ENCODE measurements at places on chromosomes 3 and 15.

GRCh38 chr15:44045217-44045616 lies 149.9 kb downstream of the FRMD5 start:
- no peak for DNase-seq

DNA sequence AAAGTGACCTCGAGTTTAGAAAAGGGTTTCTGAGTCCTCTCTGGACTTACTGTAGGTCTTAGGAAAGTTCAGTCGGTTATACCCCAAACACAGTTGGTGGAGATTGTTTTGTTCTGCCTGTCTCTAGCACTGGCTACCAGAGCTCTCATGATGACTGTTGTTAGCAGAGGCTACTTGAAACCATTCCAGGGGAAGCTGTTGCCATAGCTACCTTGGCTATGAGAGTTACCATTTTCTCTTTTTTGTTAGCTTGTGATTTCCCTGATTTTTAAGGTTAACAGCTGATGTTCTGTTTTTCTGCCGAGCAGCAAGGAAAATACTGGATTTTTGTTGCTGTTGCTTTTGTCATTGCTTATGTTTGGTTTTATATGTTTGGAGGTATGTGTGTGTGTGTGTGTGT lies 26.7 kb downstream of the ABHD2 start:
- DNase-seq = no peak

- no peak for DNase-seq
Observed at GRCh38 chr15:68389936-68390817, 41.8 kb downstream of the ITGA11 start.

- no peak for DNase-seq
Observed at GRCh38 chr3:50256978-50257890, 11.7 kb upstream of the SEMA3B start.

GRCh38 chr3:24490151-24490550 lies 4.5 kb downstream of the THRB start:
- DNase-seq = no peak

DNA sequence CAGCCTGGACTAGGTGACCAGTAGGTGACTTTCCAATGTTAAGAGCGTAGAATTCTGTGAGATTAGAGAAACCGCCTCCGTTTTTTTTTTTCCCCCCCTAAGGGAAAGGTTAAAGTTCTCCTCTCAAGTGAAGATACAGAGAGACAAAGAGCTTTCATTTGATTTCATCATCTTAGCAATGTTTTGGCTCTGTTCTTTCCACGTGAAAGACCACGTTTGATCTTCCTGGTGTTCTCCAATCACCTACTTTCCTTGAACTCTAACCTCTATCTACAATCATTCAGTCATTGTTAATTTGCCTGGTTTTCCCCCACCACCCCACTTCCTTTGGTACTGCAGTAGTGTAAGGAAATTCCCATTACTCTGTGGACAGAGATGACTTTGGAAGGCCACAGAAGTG lies 36.9 kb upstream of the CLRN1 start:
- no peak for DNase-seq

- peak; percentile 54 for DNase-seq
Observed at GRCh38 chr15:69092159-69092558, 68.3 kb upstream of the GLCE start.

- no peak for DNase-seq
Observed at GRCh38 chr3:177567833-177568232, 370.6 kb upstream of the TBL1XR1 start.

- no peak for DNase-seq
Observed at GRCh38 chr15:91335702-91336101, 235.6 kb downstream of the SV2B start.

DNA sequence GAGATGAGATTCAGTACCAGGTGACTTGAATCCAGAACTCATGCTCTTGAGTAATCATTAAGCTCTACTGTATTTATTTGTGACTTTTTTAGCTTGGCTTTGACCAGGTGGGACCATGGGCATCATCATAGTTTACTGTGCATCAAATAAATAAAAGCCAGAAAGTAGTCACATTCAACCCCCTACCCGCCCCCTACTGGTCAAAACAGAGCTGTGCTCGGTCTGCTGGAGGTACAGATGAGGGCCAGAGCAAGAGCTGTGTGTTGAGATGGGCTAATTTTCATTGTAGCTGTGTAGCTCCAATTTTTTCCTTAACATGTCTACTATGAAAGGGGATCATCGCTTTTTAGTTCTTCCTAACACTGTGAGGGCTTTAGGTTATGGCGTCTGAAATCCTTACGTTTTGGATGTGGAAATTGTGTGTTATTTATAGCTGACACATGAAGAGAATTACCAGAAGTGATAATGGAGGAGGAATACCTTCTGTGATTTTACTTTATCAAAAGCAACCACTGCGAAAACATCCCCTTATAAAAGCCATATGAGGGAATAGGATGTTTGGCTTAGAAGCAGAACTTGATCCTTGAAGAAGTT lies 375.1 kb downstream of the PTPRG start:
- DNase-seq = no peak

GRCh38 chr3:48896936-48897335 lies 1.7 kb downstream of the SLC25A20 start:
- no peak for DNase-seq

DNA sequence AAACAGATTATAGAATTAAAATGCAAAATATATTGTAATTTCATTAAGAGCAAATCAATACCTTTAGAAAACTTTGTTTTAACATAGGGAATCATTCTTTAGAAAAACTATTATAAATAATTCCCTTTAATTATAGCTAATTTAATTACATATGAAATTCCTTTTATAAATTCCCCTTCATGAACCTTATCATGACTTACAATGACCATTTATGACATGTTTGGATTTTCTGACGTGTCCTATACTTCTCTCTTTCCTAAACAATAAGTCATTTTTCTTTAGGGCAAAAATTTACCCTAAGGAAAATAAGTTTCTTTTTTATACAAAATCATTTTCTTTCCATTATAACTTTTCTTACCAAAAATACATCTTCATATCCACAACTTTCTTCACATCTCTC lies 37.8 kb downstream of the PRR20G start:
- DNase-seq = no peak

DNA sequence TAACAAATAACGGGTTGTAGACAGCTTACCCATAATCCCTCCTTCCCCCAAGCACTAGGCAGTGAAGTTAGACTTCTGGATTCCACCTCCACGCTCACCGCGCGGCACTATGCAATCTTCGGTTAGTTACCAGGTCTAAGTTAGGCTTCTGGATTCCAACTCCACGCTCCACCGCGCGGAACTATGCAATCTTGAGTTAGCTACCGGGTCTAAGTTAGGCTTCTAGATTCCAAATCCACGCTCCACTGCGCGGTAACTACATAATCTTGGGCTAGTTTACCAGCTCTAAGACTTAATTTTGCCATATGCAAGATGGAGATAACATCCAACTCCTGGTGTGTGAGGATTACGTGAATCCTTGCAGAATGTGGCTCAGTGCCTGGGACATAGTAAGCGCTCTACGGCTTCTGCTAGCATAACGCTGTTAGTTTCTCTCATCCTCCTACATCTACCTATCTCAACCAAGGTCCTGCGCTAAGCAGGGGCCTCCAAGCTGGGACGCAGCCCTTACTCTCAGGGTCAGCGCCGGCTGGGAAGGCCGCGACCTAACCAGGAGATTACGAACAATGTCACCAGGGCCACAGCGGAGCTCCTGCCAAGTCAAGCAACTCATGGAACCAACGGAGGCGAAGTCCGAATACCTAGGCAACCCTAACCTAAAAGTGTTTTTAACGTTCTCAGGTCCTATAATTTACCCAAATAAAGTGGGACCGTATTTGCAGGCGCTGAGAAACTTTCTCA lies 497 bp upstream of the RPLP1 start:
- no peak for DNase-seq

- no peak for DNase-seq
Observed at GRCh38 chr15:63599401-63600000, 2.3 kb downstream of the FBXL22 start.

DNA sequence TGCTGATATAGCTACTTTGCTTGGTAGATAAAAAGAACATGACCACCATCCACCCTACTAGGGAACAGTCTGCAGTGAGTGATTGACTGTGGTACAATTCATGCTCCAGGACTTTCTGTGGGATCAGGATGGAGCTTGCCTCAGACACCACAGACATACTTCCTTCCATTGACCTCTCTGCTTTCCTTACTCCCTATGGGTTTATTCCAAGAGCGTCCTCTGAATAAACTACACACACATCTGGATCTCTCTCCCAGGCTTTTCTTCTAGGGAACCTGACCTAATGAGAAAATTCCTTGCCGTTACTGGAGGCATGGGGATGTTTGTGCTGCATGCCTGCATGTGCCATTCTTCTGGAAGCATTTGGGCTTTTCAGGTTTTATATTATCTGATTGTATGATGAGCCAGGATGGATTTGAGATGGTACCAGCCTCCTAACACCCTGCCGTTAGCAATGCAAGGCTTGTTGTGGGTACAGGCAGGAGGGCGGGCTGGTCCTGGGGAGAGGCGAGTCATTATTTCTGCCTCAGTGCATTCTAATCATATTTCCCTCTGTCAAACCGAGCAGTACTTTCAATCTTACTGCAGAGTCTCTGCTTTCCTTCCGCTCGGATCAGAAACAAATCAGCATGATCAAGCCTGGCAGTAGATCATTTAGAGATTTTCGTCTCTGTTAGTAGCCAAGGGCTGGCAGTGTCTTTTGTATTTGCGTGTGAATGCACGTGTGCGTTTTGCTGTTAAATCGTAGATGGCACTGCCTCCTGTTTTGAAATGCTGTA lies 279.2 kb downstream of the PDCD6IP start:
- no peak for DNase-seq

DNA sequence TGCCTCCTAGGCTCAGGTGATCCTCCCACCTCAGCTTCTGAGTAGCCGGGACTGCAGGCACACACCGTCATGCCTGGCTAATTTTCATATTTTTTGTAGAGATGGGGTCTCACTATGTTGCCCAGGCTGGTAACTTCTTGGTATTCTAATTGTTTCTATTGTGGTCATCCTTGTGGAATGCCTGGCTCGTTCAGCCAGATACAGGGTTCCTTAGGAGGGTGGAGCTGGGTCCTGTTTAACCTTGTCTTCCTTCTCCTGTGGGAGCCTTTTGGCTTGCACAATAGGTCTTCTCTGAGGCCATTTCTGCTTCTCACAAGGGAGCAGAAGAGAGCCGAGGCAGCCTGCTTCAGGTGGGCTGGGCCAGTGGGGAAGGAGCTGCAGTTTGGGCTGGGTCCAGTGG lies 15.7 kb downstream of the PLEKHO2 start:
- peak; percentile 72 for DNase-seq

GRCh38 chr3:136954251-136954650 lies 3.5 kb upstream of the IL20RB start:
- no peak for DNase-seq

- DNase-seq = no peak
Observed at GRCh38 chr15:85525755-85526154, 145.4 kb downstream of the AKAP13 start.

GRCh38 chr3:115611630-115612029 lies 11.7 kb upstream of the GAP43 start:
- DNase-seq = no peak

GRCh38 chr3:23246651-23247050 lies 43.5 kb downstream of the UBE2E2 start:
- DNase-seq = no peak

DNA sequence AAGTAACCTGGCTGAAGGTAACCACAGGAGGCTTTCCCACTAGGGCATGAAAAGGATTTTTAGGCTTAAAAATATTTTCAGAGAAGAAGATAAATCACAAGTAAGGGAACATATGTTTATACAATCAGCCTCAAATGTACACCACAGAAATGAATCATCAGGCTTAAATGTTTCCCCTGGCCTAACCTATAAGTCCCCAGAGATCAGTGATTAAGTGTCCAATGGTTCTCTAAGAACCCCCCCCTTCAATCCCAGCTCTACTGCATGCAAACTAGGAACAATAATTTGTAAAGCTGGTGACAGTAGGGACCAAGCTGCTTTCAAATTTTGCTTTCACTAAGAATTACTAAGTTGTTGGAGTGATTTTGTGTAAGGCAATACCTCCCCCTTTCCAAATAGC lies 431.6 kb upstream of the LMCD1 start:
- no peak for DNase-seq

GRCh38 chr3:45582430-45582829 lies 12.1 kb upstream of the LIMD1 start:
- no peak for DNase-seq

DNA sequence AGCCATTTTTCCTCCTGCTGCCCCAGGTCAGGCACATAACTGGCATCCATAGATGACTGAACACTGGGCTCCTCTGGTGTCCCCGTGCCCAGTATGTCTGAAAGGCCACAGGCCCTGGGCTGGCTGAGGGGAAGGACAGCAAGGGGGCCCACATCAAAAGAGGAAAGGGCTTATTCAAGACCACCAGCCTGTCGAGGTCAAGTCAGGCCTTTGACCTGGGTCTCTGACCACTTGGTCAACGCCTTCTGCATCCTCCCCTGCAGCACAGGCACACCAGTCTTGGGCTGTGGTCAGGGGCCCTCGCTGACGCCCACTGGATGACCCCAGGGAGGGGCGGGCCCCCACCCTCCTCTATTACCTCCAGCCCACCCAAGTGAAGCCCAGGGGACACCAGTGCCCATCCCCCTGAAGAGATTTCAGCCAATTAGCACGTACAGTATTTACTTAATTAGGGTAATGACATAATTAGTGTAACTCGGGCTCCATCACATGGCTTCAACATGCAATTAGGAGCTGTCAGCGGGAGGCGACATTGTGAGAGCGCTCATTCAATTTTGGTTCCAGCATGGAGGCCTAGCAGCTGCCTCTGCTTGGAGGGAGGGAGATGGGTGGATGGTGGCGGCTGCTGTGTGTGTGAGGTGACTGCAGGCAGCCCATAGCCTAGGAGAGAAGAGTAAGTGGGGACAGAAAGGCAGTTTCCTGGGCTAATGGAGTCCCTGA lies 13.5 kb upstream of the DNAH1 start:
- DNase-seq = no peak

GRCh38 chr15:54550954-54551353 lies 572.7 kb downstream of the UNC13C start:
- no peak for DNase-seq

- no peak for DNase-seq
Observed at GRCh38 chr3:15809313-15809712, 11.5 kb upstream of the ANKRD28 start.

- DNase-seq = no peak
Observed at GRCh38 chr3:23201154-23201838, 1.8 kb upstream of the UBE2E2 start.

DNA sequence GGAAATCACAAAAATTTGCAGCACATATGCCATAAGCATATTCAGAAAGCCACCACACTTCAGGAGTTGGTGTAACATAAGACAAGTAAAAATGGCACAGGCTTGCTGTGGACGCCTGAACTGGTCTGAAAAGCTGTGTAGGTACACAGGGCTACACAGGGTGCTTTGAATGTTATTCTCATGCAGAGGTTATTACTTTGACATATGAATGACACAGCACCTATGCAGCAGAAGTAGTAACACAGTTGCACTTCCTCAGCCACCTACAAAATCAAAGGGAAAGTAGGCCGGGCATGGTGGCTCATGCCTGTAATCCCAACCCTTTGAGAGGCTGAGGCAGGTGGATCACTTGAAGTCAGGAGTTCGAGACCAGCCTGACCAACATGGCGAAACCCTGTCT lies 54.5 kb downstream of the OSBPL10 start:
- no peak for DNase-seq

- no peak for DNase-seq
Observed at GRCh38 chr3:9037144-9037711, 74.0 kb upstream of the RAD18 start.

Measured in kidney epithelial cell (primary cell).